ENCODE measurements at places on chromosomes 12 and 14. TPM values are rescaled to one million over a fixed set of nuclear protein-coding genes. Genes with fewer than 3 reads are reported as not detected.

GRCh38 chr14:94675036-94675435 is 62.8 kb downstream of the SERPINA3 start:
- DNase-seq, result no peak

- peak; percentile 5 for DNase-seq
Measured at GRCh38 chr14:77980475-77981321, 180.8 kb downstream of the ADCK1 start.

Gene CCDC197
- 0.04 TPM for total RNA-seq

Gene TAS2R30
- total RNA-seq, result 4.3 TPM

GRCh38 chr14:61730756-61731373 is 31.4 kb upstream of the SNAPC1 start:
- DNase-seq, result peak; percentile 26

Gene ITGB7
- total RNA-seq, result 0.80 TPM

DNA sequence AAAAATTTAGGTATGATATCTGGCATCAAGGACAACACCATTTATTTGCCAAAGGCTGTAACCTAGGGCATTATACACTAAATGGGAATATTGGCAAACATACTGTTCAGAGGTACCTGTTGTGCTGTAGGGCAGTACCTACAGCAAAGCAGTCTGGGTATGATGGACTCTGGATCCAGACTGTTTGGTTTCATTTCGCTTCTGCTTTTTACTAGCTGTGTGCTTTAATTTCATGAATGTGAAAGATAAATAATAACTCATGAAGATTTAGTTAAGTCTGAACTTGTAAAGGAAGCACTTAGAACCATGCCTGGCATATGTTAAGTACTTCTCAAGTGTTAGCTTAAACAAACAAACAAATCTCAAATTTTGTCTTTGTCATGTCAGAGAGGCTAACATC is 17.7 kb upstream of the SLC38A2 start:
- no peak for DNase-seq

- DNase-seq, result no peak
Measured at GRCh38 chr12:21613931-21614330, 9.3 kb upstream of the GYS2 start.

Gene PLCZ1
- total RNA-seq, result not detected

GRCh38 chr14:61965030-61965745 is 203.0 kb downstream of the SNAPC1 start:
- DNase-seq, result no peak

- no peak for DNase-seq
Measured at GRCh38 chr14:48914382-48914781, 671.8 kb downstream of the RPS29 start.

DNA sequence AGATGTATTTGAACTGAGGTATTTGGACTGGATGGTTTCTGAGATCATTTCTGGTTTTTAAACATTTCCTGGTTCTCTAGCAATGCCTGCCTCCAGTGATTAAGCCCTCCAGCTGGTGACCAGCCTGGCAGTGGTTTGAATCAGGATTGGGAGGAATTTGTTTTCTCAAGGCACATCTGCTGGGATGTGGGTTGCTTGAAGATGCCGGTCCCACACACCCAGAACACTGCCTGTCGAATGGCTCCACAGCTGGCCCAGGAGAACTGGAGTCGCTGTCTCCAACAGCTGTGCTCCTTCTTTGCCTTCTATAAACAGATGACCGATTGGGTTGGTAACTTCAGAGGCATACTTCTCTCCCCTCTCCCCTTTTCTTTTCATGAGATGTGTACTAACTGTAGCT is 258.0 kb upstream of the DDHD1 start:
- peak; percentile 22 for DNase-seq

Gene CLEC2A
- total RNA-seq, result not detected

Gene ALDH1L2
- total RNA-seq, result 7.5 TPM

- peak; percentile 76 for DNase-seq
Measured at GRCh38 chr14:101561145-101561896, at the start of gene DIO3. DIO3 (plus strand) TSS chr14:101561495.

DNA sequence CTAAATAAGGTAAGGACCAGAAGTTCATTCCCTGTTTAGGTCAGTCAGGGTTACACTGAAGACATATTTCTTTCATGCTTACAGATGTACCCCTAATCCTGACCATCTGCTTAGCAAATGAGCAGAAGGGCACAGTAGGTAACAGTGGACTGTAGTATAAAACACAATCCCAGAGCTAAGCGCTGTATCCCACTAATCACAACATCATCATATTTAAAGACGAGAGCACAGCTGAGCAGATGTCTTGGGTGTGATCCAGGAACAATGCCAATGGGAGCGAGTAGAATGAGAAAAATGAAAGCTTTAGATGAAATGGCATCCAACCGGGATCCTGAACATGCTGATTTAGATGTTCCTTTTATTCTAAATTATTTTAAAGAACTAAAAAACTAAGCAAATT is 213.4 kb downstream of the CCER1 start:
- DNase-seq, result peak; percentile 50

Gene NCAPD2
- total RNA-seq, result 24.4 TPM

Gene TAS2R50
- total RNA-seq, result 1.6 TPM

Gene CBLN3
- 1.2 TPM for total RNA-seq

GRCh38 chr14:95056476-95056875 is 100.9 kb downstream of the DICER1 start:
- DNase-seq, result no peak

DNA sequence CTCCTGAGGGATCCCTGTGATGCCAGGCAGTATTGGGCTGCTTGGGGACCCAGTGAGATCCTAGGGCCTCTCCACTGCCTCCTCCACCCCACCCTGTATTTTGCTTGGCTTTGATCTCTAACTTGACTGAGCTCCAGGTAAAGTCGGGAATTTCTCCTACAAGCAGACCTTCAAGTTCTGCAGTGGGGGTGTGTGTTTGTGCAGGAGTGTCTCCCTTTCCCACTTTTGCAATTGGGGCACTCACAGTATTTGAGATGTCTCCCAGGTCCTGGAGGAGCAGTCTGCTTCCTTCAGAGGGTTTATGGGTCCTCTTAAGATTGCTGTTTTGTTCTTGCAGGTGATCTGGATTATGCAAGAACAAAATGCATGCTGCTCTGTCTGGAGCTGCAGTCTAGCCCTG is 68.9 kb downstream of the ALG10B start:
- DNase-seq, result no peak

Gene OR6C74
- total RNA-seq, result not detected

- no peak for DNase-seq
Measured at GRCh38 chr12:98399532-98399931, 115.9 kb upstream of the TMPO start.

Gene GPRC5A
- total RNA-seq, result 1.1 TPM

Gene ANKRD33
- 0.04 TPM for total RNA-seq
